ENCODE measurements at places on chromosomes 5 and 9.

DNA sequence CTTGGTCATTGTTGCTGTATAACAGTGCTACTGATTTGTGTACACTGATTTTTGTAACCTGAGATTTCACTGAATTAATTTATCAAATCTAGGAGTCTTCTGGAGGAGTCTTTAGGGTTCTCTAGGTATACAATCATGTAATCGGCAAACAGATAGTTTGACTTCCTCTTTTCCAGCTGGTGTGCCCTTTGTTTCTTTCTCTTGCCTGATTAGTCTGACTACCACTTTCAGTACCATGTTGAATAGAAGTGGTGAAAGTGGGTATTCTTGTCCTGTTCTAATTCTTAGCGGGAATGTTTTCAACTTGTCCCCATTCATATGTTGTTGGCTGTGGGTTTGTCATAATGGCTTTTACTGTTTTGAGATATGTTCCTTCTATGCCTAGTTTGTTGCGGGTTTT, 24.7 kb upstream of the RANBP6 start:
- DNase-seq = no peak

DNA sequence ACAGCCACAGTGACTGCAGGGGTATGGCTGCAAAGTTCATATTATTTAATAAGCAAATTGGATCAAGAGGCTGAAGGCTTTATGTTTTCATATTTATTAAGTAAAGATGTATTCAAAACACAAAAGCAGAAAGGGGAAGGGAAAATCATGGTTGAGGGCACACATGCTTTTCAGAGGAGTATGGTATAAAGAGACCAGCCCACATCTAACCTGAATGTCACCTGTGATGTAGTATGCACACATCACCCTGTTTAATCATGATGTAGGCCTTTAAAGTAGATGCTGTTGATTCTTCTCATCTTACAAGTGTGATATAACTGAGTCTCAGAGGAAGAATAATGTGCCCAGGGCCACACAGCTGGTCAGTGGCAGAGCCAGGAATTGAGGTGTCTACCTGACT, 211.8 kb downstream of the DCP2 start:
- DNase-seq = no peak

- DNase-seq = no peak
Measured at GRCh38 chr5:75010838-75011237, 41.5 kb downstream of the GCNT4 start.

GRCh38 chr9:100064872-100065581, 33.8 kb downstream of the ERP44 start:
- DNase-seq = no peak

DNA sequence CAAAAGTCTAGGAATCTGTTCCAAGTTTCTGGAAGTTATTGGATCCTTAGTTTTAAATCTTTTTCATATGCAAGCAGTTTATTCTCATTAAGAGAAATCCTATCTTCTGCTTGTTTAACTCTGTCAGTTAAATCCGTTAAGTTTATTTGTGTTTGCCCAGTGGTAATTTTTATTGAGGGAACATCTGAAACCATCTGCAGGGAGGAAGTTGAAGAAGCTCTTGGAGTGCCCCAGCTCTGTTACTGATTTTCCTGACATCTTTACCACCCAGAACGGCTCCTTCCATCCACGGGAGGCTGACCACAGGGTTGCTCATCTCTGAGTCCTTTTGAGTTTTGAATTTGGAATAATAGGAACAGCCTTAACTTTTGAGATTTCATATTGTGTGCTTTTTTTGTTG, 99.9 kb upstream of the ZNF618 start:
- no peak for DNase-seq

GRCh38 chr9:32782476-32783167, 718 bp upstream of the TMEM215 start:
- no peak for DNase-seq

DNA sequence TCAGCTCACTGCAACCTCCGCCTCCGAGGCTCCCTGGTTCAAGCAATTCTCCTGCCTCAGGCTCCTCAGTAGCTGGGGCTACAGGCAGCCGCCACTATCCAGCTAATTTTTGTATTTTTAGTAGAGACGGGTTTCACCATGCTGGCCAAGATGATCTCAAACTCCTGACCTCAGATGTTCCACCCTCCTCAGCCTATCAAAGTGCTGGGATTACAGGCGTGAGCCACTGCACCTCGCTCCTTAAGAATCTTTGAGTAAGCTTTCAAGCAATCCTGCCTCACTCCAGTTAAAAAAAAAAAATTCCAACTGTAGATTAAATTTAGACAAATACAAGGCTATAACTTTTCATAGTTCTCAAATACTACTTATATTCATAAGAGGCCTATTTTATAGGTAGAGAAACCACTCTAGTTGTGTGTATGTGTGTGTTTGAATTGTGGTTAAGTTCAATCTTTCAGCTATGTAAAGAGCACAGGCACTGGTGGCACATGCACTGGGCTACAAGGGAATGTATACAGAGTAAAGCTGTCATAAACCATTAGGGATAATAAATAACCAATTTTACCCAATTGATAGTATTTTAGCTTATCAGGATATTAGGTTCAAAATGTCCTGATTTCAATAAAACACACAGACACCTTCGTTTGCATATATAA, 50.6 kb upstream of the RAPGEF6 start:
- DNase-seq = no peak

DNA sequence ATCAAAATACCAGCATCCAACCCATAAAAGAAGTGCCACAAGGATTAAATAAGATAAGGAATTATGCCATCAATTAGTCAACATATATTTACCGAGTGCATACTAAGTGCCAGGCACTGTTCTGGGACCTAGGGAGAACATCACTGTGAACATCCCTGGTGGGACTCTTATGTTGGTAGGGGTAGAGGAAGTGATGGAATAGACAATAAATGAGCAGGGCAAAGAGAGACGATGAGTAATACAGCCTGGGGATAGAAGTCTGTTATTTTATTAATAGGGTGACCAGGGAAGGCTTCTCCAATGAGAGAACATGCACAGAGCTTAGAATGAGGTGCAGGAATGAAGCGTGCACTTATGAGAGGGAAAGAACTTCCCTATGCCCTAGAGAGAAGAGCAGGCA, 47.4 kb upstream of the VLDLR start:
- no peak for DNase-seq

DNA sequence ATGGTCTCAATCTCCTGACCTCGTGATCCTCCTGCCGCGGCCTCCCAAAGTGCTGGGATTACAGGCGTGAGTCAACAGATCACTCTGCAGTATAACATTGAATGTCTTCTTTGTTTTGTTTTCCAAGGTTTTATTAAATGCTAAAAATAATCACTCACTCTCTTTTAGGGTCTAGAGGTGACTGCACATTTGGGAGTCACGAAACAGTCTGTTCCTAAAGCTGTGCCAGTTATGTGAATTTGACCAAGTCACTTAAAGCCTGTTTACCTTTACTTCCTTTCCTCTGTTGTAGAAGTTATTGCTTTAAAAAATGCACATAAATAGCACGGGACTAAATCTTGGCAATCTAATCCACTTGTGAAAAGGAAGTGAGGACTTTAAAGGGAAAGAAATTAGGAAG, 304.9 kb upstream of the PTGER4 start:
- no peak for DNase-seq

- DNase-seq = no peak
Measured at GRCh38 chr5:128350705-128351104, 187.3 kb downstream of the FBN2 start.

DNA sequence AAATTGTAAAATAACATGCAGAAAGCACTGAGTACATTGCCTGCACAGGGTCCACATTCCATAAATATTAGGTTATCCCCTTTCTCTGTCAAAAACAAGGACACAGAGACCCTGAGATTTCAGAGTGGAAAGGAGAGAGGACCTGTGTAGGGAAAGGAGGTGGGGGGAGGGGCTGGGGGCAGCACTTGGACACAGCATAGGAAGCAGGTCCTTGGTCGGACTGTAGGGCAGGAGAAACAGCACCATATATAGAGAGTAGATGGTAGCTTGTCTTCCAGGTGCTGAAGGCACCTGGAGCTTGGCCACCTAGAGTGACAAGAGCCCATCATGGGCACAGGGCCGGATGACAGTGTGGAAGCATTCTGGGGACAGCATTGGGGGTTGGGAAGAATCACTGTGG, 2.4 kb downstream of the TPM2 start:
- no peak for DNase-seq

DNA sequence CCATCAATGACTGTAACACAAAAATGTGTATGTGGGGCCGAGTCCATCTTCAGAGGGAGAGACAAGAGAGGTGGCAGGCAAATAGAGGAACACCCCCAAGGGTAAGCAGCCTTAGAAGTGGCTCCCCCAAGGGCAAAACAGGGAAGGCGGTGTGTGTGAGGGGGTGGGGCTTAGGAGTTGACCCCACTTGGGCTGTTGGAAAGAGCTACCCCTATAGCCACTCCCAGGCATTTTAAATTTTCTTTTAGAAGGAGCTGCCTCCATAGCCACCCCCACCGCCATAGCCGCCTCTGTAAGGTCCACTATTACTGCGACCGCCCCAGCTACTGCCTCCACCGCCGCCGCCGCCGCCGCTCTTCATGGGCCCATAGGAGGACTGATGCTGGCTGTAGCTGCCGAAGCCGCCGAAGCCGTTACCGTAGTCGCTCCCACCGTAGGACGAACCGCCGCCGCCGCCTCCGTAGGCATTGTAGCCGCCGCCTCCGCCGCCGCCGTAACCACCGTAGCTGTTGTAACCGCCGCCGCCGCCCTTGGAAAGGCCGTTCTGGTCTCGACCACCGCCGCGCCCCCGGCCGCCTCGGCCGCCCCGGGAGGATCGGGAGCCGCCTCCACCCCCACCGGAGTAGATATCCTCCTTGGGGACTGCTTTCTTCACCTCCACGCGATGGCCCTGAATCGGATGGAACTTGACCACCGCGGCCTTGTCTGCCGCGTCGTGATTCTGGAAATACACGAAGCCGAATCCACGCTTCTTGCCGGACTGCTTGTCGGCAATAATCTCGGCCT, 1.1 kb downstream of the HNRNPA0 start:
- no peak for DNase-seq

DNA sequence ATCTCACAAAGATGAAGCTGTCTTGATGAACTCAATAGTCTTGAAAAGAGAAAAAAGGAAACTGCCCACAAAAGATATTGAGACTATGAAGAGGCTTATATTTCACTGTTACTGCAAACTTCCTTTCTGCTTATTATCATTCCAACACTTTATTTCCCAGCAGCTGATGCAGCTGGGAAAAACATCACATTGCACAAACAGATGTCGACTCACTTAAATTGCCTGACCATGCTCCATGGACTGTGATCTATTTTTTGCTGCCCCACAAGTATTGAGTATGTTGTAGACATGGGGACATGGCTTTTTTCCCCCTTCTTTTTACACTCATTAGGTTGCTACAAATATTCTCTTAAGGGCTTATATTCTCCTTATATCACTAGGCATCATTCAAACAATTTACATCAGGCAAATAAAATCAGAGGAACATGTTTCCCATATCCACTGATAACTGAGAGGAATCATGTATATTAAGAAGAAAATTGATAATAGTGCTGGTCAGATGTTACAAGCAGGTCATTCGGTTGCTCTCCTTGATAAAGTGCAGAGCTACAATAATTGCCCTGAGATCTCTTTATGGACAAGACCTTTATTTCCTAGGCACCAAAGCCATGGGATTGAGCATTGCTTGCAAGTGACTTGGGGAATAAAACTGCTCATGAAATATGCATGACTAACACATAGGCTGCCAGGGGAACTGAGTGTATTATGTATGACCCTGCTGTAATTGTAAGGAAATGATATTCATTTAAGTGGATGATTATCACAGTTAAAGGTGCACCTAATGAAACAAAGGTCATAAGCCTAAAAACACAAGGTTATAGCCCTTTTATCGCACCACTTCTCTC, 509.9 kb downstream of the ZNF608 start:
- no peak for DNase-seq

- no peak for DNase-seq
Measured at GRCh38 chr5:33205727-33206410, 234.9 kb upstream of the TARS1 start.

DNA sequence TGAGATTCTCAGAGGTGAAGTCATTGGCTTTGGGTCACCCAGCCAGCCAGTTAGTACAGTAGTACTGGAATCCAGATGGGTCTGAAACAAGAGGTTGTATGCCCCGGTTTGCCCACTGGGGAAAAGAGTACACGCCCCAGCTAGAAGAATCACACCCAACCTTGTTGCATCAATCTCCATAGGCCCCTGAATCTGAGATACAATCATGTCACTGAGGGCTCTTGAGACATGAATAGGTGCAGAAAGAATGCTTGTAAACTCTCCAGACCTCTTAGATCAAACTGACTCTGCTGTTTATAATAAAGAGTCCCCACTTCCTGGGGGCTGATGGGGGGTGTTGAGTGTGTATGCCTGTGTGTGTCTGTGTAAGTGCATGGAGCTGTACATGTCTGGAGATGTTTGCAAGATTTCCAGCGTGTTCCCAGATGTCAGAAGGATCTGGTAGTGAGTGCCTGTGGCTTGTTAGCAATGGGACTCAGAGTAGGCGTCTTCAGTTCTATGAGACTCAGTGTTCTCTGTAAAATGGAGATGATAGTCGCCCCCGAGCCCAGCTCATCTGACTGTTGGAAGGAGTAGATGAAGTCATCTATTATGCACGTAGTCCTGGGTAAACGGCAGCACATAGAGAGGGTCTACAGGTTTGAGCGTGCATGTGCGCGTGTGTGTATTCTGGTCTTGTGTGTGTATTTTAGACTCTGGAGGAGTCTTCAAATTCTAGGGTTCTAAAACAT, 48.2 kb downstream of the COL27A1 start:
- DNase-seq = no peak

DNA sequence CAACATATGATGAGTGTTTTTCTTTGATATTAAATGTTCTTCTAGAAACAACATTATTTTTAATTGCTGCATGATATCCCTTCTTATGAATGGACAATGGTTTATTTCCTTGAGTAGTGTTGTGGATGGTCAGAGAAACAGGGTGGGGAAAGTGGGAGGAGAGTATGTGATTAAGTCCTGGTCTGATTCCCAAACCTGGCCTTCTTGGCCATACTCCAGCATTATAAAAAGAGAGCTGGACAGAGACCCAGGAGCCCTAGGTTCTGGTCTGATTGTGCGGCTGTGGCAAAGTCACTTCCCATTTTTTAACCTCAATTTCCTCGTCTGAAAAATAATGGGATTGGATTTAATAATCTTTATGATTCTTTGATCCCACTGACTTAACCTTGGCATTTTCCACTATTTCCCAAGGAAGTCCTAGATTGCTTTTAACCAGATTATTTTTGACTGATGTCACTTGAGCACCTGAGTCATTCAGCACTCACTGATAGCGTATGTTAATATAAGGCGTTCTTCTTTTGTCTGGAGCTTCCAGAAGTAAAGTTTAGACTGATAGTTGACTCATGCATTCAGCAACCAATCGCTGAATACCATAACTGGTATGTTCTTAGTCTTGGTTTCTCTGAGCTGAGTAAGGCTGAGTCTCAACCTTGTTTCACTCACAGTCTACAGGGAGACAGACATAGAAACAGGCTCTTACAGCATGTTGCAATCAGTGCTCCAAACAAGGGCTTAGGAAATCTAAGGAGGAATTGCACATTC, 26.2 kb downstream of the OSMR start:
- DNase-seq = no peak

GRCh38 chr9:116673375-116673774, 13.7 kb upstream of the TRIM32 start:
- no peak for DNase-seq

GRCh38 chr9:34603610-34604231, 8.2 kb downstream of the RPP25L start:
- peak; percentile 31 for DNase-seq

- no peak for DNase-seq
Measured at GRCh38 chr5:112024769-112025168, 267.8 kb upstream of the NREP start.

GRCh38 chr5:52043137-52043536, 659.9 kb downstream of the ISL1 start:
- no peak for DNase-seq
